ENCODE measurements at places on chromosomes 3 and 15.
A peak's percentile ranks its signal among the peaks of the same experiment; 100 is the strongest.

DNA sequence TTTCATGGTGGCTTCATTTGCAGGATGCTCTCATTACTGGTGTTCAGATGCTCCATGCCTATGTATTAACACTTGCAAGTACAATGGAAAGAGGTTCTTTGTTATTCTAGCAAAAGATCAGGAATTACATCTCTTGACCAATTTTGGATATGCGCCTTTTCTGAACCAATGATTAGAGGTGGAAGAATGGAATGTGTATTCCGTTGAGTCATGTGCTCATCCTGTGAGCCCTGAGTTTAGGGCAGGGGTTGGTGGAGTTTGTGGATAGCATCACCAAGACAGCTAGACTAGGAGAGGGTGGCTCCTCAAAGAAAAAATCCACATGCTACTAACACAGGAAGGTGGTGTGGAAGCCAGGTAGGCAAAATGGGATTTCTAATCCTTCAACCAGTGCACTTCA, 80.7 kb upstream of the SLC25A26 start:
- no peak for DNase-seq

- no peak for DNase-seq
Observed at GRCh38 chr3:74539876-74540275, 74.6 kb downstream of the CNTN3 start.

DNA sequence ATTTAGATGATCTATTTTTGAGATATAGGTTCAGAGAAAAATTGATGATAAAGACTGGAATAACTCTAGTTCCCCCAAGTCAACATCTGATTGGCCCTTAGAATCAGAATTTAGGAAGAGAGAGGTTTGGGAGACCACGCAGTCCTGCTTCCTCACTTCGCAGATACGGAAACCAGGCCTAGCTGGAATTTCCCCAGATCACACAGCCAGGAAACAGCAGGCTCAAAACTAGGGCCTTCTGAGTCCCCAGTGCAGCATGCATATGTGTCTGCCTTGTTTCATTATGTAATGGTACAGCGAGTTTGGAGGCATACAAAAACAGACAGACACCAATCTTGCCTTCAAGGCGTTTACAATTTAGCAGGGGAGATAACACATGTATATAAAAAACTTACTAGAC, 177.1 kb upstream of the ICE2 start:
- DNase-seq: no peak

GRCh38 chr15:40941068-40941527, 12.0 kb downstream of the DLL4 start:
- DNase-seq: no peak

GRCh38 chr3:194688200-194688740, 2.6 kb downstream of the FAM43A start:
- no peak for DNase-seq

- DNase-seq: no peak
Observed at GRCh38 chr3:134029734-134030378, at the start of gene SLCO2A1. Gene SLCO2A1, minus strand, starts transcription at chr3:134029925. Its CDS starts 123 bp downstream, at chr3:134029802.

DNA sequence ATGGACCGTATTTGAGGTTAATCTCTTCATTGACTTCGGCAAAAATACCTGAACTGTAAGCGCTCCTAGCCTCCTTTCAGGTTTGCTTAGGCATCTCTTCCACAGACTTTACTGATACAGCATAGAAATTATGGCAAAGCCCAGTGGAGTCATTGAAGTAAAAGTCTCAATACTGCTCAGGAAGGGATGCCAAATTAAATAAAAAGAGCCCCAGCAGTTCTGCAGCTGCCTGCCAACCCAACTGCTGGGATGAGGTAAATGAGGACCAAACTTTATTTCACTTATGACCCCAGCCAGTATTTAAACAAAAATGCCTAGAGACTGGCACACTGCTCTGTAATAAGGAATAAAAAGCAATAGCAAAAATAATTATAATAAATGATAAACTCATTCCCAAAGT, 65.4 kb downstream of the IQCH start:
- no peak for DNase-seq

DNA sequence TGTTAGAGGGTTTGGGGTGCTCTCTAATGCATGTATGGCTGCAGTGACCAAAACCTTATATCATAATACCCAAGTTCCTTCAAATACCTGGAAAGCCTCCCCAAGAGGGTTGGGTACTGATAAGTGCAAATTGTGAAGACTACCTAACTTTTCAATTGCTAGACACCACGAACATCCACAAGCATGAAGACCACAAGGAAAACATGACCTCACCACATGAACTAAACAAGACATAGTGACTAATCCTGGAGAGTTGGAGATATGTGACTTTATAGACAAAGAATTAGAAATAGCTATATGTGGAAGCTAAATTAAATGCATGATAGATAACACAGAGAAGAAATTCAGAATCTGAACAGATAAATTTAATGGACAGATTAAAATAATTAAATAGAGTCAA, 23.9 kb upstream of the AADACL2 start:
- DNase-seq: no peak

GRCh38 chr15:85515212-85515611, 134.8 kb downstream of the AKAP13 start:
- no peak for DNase-seq

GRCh38 chr3:31488475-31489017, 44.2 kb upstream of the STT3B start:
- no peak for DNase-seq

DNA sequence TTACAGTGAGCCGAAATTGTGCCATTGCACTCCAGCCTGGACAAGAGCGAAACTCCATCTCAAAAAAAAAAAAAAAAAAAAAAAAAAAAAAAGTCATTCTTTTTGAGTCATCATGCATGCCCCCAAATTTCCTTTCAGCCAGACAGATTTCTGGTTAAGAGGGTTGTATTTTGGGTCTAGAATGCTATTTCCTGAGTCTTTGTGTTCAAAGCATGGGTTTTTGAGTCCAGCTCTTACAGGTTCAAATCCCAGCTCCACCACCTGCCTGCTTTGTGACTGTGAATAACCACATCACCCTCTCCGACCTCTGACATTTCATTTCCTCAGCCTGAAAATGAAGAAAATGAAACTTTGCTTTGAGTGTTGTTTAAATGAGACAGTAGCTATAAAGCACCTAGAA, 9.3 kb upstream of the C15orf61 start:
- no peak for DNase-seq

DNA sequence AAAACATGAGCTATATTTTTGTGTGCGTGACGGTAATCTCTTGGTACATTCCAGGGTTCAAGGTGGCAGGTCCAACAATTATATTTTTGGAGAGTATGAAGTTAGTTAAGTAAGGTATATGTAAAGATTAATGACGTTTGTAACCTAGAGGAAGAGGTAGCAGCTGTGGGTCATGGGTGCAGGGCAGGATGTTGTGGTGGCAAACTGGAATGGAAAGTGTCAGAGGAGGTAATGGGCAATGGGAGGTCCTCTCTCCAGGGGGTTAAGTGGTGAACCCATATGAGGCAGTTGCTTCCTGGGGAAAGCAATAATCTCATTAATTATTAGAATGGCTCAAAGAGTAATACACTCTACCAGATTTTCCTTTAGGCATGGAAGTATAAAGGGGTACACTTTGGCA, 1.0 kb upstream of the CD200R1L start:
- no peak for DNase-seq

GRCh38 chr3:64743156-64743886, 55.5 kb upstream of the ADAMTS9 start:
- DNase-seq: no peak

DNA sequence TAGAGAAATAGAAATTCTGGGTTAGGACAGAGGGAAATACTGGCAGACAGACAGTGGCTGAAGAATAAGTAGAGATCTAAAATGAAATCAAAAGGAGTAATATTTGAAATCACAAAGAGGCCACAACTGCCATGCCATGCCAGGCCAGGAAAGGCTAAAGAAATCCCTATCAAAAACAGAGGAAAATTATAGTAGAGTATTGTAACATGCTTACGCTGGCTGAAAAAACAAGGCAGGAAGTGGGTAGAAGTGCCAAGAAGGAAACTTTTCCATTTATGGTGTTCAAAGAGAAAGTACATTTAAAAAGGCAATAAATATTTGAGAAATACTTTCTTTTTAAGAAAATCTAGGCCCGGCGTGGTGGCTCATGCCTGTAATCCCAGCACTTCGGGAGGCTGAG, 415.7 kb downstream of the PLCL2 start:
- DNase-seq: no peak

- no peak for DNase-seq
Observed at GRCh38 chr3:57778494-57778893, 22.4 kb downstream of the SLMAP start.

GRCh38 chr15:32828507-32829186, 110.8 kb downstream of the GREM1 start:
- no peak for DNase-seq

DNA sequence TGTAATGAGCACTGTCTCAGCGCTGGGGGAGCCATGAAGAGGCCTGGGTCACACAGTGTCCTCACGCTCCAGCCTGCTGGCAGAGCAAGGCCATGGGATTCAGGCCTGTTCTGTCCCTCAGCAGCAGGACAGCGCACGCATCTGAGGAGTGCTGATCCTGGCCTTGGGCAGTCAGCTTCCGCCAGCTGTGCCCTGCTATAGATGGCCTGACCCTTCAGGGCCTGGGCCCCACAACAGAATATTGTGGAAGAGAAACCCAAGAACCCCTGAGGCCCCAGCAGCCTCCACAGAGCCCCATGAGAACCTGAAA, 78.6 kb downstream of the SRGAP3 start:
- DNase-seq: no peak

DNA sequence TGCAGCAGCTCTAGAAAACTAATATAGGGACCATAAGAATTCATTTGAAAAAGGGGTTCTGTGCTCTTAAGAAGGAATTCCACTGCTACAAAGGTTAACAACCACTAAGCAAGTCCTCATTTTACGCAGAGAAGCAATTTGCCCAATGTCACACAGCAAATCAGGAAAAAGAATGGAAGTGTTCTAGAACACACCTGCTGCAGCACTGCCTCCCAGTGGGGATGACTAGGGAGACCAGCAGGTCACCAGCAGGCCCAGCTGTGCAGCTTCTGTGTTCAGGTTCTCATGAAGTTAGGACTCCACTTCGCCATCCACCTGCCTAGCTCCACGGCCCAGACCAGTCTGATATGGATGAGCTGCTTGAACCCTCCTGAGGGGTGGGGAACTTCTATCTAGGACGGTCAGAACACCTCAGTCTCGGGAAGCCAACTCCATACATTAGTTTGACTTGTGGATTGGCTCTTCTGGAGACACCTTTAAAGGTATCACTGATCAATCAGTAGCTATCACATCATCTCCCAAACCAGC, 18.6 kb downstream of the POMGNT2 start:
- DNase-seq: no peak

GRCh38 chr3:127853681-127854080, 31.4 kb upstream of the MGLL start:
- DNase-seq: no peak

- DNase-seq: no peak
Observed at GRCh38 chr15:76393614-76394013, 57.0 kb downstream of the ISL2 start.

DNA sequence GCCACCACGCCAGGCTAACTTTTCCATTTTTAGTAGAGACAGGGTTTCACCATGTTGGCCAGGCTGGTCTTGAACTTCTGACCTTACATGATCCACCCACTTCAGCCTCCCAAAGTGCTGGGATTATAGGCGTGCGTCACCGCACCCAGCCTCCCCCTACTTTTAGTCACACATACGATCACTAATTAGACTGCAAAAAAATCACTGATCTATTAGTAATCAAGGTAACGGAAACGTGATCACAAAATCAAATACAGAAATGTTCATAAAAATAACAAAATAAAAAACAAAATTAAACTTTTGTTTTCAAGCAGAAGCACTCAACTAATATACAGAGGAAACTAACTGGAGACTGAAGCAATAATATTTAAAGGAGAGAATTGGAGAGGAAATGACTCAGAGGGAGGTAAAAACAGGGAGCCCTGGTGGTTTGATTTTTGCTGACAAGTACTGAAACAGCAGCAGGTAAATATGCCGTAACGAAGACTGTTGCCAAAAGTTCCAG, 4.6 kb downstream of the WDR53 start:
- no peak for DNase-seq

DNA sequence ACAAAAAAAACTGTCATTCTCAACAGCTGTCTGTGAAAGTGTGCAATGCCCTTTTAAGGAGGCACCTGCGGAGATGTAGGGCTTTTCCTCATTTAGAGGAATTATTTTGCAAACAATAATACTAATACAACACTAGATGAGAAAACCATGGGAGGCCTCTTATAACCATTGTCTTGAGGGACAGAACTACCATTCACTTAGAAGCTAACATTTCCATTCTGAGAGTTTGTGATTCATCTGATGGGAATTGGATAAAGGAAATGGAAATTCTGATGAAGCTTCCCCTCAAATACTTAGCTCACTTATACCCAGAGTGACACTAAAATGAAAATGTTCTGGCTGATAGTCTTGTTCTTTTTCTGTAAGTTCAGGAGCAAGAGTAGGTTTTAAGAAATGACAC, 147.7 kb downstream of the CADPS start:
- DNase-seq: no peak

DNA sequence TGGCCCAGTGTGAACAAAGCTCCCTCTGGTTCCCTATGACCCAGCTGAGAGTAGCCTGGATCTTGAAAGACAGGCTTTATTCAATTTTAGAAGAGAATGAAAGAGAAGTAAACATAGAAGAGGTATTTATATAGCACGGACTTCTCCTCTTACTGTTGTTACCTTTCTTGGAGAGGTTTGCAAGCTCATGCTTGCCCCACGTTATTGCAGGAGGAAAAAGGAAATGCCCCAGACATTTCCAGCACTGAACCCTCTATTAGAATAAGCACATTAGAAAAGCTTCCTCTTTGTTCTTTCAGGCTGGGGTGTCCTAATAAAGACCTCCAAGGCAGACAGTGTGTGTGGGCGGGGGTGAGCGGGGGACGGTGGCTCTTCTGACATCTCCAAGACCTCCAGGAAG, 98.7 kb upstream of the AGBL1 start:
- no peak for DNase-seq

DNA sequence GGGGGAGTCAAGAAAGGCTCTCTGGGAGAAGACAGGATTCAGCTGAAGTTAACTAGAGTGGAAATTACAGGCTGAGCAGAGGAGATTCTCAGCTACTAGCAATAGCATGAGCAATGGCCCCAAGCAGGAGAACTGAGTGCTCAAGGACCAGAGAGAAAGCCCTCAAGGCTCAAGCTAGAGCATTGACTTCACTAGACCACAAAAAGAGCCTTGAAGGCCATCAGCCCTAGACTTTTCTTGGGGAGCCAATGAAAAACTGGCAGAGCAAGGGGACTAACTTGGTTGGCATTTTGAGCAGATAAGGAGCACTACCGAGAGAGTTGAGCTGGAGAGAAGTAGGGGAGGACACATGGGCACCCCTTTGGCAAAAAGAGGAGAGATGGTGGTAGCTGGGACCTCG, 277.6 kb downstream of the FEZF2 start:
- DNase-seq: no peak

- no peak for DNase-seq
Observed at GRCh38 chr3:185582871-185583270, 3.2 kb upstream of the SENP2 start.

DNA sequence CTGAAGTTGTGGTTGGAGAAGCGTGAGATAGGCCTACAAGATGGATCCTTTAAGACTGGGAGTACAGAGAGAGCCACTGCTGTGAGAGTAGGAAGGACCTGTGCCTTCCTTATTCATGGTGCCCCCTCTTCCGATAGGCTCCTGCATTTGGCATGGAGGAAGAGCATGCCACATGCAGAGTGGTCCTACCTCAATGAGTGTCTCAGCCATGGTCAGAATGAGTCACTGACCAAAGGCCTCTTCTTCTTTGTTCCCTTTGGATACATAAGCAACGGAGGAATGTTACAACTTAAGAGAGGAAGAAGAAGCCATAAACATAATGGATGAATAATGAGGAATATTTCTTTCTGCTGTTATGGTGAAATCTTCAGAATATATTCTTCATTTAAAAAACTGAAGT, 681.2 kb upstream of the GRM7 start:
- no peak for DNase-seq

GRCh38 chr3:14467814-14468620, 65.6 kb downstream of the SLC6A6 start:
- peak; percentile 17 for DNase-seq
